ENCODE measurements at places on chromosomes 7 and 10.
A peak's percentile ranks its signal among the peaks of the same experiment; 100 is the strongest.

- no peak for DNase-seq
Measured at GRCh38 chr7:1542329-1542728, 11.8 kb downstream of the MAFK start.

DNA sequence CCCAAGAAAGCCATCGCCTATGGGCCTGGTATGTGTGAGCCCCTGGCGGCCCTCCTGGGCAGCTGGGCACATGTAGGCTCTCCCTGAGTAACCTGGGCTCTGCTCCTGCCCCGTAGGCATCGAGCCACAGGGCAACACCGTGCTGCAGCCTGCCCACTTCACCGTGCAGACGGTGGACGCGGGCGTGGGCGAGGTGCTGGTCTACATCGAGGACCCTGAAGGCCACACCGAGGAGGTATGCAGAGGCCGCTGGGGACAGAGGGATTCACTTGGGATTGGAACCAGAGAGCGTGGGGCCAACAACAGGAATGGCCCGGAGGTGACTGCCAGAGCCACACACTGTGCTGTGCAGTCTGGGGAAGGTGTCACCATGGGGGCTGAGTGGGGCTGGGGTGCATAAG is 7.3 kb downstream of the FLNC start:
- DNase-seq: no peak

DNA sequence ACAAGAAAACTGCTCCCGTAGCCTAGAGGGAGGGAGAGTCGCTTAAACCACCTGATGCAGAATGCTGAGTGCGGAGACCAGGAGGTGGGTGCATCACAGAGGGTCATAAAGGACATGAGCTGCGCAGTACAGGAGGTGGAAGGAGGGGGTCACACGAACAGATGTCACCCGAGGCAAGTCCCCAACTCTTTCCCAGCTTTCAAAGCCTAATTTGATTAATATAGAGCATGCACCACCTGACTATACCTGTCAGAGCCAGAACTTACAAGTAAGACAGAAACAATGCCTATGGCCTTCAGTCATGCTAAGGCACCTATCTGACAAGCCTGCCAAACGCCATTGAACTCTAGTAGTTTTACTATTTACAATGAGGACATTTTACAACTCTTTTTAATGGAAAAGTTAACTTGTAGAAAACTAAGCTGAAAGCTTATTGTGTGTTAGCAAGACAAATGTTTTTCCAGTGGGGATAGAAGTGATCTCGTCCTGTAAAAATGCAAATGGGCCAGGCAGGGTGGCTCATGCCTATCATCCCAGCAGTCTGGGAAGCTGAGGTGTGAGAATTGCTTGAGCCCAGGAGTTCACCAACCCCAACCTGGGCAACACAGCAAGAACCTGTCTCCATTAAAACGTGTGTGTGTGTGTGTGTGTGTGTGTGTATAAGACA is 1.1 kb upstream of the VOPP1 start:
- no peak for DNase-seq

GRCh38 chr7:114758661-114759227 is 163.2 kb upstream of the MDFIC start:
- no peak for DNase-seq

DNA sequence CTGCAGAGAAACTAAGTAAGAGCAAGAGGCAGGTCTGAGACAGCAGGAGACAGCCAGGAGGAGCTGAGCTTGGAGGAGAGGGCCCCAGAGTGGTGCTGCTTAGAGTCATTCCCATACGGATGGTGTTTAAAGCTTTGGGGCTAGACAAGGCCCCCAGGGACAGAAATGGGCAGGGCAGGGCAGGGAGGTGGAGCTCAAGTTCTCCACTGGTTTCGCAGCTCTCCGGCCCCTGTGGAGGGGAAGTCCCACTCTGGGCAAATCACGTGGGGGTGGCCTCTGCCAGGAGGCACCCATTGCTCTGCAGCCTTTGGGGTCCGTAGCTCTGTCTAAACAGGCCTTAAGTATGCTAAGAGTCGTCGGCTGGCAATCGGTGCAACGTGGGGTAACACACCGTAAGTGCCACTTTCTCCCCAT is 1.0 kb upstream of the PTPRE start:
- DNase-seq: no peak

DNA sequence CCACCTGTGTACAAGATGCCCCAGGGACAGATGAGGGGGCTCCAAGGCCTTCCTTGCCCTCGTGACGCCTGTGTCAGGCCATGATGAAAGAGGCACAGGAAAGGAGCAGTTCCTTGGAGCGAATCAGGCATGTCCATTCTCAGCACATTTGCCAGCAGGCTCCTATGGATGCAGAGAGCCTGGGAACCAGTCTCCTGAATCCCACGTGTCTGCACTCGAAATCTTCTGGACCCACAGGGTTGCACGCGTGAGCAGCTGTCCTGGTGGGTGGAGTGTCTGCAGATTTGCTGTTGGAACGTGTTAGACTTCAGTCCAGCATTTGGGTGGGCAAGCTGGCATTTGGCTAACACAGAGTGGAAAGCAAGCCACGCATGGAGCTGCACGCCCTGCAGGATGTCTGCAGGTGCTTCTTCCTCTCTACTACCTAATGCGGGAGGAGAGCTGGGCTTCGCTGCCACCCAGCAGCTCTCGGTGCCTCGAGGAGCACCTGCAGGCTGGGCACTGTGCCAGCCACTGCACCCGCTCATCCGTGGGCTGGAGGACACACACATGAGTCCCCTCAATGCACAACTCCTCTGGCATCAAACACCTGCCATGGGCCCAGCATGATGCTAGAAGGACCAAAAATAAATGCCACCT is 140.7 kb downstream of the PAXIP1 start:
- no peak for DNase-seq

DNA sequence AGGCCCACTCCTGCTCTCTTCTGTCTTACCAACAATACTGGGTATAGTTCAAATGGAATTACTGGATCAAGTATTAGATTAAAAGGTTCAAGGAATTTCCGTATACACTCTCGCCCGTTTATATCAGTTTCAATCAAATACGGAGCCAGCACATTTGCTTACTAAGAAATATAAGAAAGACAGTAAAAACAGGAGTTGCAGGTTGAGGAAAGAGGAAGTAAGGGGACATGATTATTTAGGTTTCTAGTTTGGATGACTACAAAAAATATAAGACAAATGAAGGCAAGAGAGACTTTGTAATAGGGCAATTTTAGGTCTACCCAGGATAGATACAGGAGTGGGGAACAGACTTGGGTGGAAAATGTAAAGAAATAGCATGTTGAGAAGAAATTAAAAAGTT is 109.9 kb upstream of the ABI1 start:
- no peak for DNase-seq

DNA sequence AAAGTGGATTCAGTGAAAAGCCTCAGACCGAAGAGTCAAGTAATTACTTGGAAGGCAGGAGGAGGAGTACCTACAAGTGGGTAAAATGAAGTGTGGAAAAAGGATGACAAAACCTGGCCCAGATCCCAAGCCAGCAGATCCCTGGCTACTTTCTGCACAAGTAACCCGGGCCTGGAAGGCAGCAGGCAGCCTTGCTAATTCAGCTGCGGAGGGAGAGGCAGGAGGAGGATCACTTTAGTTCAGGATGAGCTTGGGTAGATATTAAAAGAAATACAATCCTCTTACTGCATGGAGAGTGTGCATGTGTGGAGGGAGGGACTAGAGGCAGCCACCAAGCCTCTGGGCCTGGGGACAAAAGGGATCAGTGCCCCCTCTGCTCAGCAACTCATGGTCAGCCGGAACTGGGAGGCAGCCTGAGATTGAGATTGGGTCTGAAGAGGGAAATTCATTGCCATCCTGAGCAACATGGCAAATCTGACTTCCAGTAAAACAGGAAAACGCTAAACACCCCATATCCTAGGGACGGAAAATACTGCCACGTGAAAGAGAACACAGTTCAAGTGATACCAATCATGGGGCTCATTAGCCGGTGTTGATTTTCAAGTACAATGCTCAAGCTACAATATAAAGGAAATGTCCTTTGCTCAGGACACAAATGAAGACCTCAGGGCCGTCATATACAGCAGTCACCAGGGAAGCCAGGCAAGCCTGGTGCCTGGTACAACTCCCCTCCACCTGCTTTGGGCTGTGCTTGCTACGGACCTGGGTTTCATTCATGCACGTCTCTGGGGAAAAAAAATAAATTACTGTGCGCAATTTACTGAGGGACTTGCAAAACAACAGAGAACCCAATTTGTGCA is 1.3 kb downstream of the AMPH start:
- no peak for DNase-seq

DNA sequence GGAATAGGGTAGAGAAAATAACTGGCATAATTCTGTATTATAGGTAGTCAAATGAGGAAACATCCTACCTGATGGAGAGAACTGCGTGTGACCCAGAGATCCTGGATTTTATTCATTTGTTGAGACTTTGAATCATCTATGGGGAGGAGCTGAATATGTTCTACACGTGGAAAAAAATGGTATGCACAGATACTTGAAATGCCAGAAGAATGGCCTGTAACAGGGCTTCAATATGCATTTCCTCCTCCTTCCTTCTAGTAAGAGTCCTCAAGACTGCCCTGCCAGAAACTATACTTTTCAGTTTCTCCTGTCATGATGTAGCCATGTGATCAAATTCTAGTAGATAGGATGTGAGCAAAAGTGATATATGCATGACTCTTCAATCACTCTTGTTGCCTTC is 301.6 kb upstream of the HGF start:
- no peak for DNase-seq

GRCh38 chr10:76270464-76270863 is 839.0 kb downstream of the LRMDA start:
- DNase-seq: no peak

DNA sequence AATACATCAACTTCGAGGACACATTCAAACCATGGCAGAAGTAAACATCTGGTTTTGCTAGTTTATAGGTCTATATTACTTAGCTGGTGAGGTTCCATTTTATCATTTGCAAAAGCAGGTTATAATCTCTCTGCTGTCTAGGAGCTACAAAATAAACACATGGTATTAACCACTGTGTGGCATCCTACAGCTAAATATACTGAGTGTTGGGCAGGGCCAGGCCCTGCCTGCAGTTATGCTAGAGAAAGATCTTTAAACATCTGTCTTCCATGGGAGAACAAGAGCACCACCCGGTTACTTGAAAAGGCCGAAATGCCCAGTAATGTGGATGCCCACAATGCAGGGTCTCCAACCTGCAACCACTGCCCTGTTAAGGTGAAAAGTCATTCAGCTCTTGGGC is 20.6 kb upstream of the FKBP9 start:
- no peak for DNase-seq

DNA sequence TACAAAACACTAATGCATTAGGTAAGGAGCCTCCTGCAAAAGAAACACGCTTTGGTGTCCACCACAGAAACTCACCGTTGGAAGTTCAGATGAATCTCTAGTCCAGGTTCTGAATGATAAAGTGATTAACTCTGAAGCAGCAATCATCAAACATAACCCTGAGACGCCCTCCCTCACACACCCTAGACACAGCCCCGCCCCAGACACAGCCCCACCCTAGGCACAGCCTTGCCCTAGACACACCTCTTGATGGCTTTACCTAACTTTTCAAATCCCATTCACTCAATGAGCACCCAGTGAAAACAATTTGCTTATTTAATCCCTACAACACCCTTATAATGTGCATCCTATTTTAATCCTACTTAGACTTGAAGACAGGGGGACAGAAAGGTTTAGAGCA is 21.3 kb upstream of the TMEM254 start:
- DNase-seq: no peak

DNA sequence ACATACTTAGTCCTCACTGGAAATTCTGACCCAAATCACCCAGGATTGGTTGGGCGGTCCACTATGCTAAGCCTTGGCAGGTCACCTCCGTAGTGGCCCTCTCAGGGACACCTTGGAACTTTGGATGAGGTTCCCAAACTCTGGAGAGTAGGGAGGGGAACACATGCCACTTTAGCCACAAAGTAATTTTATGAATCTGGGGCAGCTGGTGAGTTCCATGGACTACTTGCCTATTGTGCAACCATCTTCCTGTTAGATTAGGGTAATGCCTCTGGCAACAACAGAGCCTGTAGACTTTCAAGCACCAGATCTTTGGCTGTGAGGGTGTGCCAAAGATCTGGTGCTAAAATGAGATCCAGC is 77.7 kb downstream of the ITGB8 start:
- no peak for DNase-seq

- DNase-seq: no peak
Measured at GRCh38 chr10:131730771-131731497, 169.9 kb upstream of the PPP2R2D start.

DNA sequence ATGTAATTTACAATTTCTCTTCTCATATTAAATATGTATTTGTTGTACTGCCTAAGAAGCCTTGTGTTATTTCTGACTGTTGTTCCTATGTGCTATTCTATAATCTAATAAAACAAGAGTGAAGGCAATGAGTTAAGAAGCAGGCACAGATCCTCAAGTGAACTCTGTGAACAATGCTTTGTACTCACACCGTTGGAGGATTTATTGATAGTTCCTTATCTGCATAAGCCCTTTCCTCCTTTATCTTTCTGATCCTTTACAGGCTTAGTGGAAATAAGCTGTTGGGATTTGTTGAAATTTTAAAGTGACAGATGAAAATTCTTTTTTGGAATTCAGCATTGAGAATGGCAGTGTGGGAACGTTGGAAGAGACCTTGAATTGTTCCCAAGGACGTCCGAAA is 329.6 kb upstream of the NPVF start:
- no peak for DNase-seq

DNA sequence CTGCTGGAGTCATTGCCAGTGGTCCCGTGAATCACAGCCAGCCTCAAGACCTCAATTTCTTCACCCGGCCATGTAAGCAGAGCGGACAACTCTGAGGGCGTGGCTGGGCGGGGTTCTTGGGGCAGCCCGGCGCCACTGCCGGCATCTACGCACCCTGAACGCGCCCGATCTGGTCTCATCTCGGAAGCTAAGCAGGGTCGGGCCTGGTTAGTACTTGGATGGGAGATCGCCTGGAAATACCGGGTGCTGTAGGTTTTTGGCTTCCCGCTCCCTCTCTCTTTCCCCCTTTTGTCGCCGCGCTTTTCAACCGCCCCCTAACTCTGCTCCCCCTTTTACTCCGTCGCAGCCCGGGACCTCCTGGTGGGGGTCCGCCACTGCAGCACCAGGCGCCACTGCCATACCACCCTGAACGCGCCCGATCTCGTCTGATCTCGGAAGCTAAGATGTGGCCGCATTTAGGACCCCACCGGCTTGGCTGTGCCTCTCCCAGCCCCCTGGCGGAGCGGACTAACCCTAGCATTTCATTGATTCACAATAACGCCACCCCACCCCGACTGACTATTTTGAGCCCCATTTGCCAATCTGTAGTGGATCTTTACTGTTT is 25.3 kb downstream of the GARIN1A start:
- peak; percentile 49 for DNase-seq

Data from activated naive CD4-positive, alpha-beta T cell treated with anti-CD3 and anti-CD28 coated beads, Interleukin-2, amount 10 ng/mL, durations not matched to agents 7 days and 5 days (primary cell).